ENCODE measurements at places on chromosomes 11 and 22.

DNA sequence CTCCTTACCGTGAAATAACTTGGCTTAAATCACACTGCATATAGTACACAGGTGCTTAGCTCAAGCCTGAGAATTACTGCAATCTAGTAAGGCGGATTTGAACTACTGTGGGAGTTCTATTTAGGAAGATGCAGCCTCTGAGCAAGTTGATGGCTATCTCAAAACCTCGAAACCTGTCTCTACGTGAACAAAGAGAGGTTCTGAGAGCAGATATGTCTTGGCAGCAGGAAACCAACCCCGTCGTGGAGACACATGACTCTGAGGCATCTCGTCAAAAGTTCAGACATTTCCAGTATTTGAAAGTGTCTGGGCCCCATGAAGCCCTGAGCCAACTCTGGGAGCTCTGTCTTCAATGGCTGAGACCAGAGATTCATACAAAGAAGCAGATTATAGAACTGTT is 5.9 kb downstream of the ZNF215 start:
- no peak for DNase-seq

- peak; percentile 52 for DNase-seq
Measured at GRCh38 chr11:132123854-132124835, 753.7 kb downstream of the NTM start.

GRCh38 chr22:46069521-46070214 is 80.7 kb upstream of the PPARA start:
- no peak for DNase-seq

GRCh38 chr11:123560006-123560405 is 94.4 kb downstream of the SCN3B start:
- no peak for DNase-seq

DNA sequence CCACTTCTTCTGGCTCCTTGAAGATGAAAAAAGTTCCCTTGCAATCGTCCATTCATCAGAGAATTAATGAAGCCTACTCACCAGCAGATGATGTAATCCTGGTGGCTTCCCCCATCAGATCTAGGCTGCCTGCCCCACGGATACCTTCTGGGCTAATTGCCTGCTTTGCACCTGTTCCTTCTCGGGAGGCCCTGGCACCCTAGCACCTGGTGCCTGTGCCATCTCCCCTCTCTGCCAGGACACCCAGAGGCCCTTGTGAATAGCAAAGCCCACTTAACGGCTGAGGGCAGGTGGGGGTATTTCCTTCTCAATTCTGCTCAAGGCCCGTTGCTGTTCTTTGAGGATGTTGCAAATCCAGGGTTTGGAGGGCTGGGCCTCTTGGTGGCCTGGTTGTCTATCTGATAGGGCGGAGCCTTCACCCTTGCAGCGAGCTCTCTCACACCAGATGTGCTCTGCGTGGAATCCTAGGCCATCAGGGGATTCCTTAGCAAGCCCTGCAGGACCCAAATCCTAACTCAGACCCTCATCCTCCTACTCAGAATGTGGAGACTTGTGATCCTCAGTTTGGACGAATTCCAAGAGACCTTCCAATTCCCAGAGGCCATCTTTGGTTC is at the start of gene LMO2:
Gene LMO2, minus strand, starts transcription at position 363 of the 614 bp plus-strand sequence. CDS start 22,360 bp downstream, outside the sequence.
- DNase-seq = no peak

- no peak for DNase-seq
Measured at GRCh38 chr11:4887591-4887990, 5.9 kb downstream of the OR51T1 start.

DNA sequence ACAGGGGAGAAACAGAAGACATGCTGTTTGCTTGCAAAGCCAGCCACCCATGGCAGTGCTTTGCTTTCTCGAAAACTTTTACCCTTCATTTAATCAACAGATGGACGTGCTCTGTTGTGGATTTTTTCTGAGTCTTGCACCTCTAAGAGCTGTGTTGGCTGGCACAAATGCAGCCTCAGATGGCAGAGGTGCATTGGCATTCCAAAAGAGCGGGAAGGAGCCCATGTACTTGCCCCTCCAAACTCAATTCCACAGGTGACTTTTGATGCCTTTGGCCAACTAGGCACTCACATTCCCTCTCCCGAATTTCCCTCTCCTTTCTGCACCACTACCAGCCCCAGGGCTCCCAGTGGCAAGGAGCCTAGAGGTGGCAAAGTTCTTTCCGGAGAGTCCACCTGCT is 1.2 kb downstream of the KIRREL3 start:
- DNase-seq = no peak

DNA sequence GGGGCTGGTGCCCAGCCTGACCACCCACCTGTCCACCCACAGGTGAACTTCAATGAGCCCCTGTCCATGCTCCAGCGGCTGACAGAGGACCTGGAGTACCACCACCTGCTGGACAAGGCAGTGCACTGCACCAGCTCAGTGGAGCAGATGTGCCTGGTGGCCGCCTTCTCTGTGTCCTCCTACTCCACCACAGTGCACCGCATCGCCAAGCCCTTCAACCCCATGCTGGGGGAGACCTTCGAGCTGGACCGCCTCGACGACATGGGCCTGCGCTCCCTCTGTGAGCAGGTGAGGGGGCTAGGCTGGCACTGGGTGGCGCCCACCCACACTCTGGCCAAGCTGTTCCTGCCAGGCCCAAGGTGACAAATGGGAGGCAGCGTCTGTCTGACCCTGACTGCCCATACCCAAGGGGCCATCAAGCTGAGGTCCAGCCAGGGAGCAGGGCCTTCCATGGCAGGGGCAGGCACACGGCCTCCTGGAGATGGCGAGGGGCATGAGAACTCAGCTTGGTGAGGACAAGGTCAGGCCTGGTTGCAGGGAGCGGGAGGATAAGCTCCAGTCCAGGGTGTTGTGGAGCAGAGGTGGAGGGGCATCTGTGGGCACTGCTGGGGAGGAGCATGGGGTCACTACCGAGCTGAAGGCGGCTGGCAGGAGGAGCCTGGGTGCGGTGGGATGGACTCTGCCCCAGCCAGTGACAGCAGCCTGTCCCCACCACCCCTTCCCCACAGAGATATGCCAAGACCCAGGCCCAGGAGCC is 77.7 kb downstream of the MORC2 start:
- DNase-seq = peak; percentile 12

DNA sequence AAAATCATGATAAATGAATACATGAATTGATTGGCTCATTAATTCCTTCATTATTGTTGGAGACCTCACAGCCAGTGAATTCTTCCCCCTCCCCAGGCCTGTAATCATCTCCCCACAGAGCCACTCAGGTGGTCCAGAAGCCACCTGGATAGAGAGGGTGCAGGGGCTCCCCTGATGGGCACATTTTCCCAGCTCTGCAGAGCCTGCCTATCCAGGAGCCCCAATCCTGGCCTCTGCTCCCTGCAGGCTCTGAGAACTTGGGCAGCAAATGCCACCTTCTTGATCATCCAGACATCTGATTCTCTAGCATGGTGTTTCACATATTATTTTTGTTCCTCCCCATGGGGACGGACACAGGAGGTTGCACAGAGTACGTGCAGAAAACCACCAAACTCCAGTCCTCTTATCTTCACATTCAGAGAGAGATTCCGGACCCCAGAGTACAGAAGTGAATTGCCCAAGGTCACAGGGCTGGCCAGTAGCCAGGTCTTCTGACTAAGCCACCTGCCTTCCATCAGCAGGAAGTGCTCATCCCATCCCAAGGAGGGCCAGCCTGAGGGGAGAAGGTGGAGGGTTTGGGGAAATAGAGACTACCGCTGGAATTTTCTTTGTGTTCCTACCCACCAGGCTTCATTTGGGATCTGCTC is 348.0 kb downstream of the BUD13 start:
- no peak for DNase-seq

DNA sequence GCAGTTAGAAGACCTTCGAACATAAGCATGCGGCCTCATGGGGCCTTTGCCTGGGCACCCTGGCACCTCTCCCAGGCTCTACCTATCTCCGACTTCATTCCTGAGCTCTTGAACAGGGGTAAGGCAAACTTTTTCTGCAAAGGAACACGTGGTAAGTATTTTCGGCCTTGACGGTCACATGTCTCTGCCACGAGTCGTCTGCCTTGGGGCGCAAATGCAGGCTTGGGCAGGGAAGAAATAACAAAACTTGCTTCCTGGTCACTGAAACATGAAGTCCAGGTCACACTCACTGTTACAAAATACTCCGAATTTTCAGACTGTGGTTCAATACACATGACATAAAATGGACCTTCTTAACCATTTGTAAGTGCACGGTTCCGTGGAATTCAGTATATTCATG is 3.4 kb upstream of the ASCL2 start:
- no peak for DNase-seq

DNA sequence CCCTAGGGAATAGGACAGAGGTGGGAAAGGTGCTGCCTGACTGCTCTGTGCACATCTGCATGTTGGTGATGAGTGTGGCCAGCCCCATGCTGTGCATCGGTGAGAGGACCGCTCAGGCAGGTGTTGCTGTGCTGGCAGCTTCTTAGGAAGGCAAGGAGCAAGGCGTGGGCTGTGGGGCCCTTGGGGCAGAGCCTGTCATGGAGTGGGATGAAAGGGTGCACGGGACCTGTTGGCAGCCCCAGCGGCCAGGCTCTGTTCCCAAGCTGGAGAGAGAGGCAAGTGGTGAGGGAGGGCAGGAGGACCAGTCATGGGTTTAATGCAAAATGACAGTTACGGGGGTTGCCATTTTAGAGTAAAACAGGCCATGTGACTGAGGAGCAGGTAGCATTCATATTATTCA is 78.3 kb downstream of the ZBTB16 start:
- DNase-seq = no peak

- DNase-seq = no peak
Measured at GRCh38 chr11:66715346-66716085, 13.5 kb downstream of the SPTBN2 start.

GRCh38 chr11:32259641-32260081 is 168.8 kb downstream of the RCN1 start:
- peak; percentile 83 for DNase-seq

- no peak for DNase-seq
Measured at GRCh38 chr22:38955250-38955905, 2.0 kb upstream of the APOBEC3A start.

DNA sequence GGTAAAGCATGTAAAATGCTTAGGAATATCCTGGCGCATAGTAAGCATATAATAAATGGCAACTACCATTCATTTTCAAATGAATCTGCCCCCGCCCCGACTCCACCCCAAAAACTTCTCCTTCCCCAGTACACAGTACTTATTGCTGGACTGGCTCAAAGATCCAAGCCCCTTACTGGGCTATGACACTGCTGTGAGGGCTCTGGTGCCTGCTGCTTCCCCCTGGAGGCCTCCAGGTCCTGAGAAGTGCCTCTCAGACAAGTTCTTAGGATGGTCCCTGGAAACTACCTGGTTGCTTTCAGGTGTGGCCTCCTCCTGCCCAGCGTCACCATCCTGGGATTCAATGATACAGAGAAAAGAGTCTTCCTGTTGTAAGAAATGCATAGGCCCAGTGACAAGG is 190.6 kb upstream of the NTM start:
- no peak for DNase-seq

- peak; percentile 65 for DNase-seq
Measured at GRCh38 chr11:45021692-45022141, 71.0 kb upstream of the TP53I11 start.

- no peak for DNase-seq
Measured at GRCh38 chr22:47839595-47840227, 1077.3 kb downstream of the TBC1D22A start.

DNA sequence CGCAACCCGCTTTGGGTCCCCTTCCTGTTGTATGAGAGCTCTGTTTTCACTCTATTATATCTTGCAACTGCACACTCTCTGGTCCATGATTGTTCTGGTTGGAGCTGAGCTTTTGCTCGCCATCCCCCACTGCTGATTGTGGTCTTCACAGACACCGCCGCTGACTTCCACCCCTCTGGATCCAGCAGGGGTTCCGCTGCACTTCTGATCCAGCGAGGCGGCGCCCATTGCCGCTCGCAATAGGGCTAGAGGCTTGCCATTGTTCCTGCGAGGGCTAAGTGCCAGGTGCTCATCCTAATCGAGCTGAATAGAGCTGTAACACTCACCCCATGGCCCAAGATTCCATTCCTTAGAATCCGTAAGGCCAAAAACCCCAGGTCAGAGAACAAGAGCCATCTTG is 1905.8 kb upstream of the RAG2 start:
- no peak for DNase-seq

GRCh38 chr22:11629661-11630385 is 3898.2 kb upstream of the OR11H1 start:
- no peak for DNase-seq

GRCh38 chr11:94800414-94800813 is 32.3 kb downstream of the AMOTL1 start:
- DNase-seq = no peak

DNA sequence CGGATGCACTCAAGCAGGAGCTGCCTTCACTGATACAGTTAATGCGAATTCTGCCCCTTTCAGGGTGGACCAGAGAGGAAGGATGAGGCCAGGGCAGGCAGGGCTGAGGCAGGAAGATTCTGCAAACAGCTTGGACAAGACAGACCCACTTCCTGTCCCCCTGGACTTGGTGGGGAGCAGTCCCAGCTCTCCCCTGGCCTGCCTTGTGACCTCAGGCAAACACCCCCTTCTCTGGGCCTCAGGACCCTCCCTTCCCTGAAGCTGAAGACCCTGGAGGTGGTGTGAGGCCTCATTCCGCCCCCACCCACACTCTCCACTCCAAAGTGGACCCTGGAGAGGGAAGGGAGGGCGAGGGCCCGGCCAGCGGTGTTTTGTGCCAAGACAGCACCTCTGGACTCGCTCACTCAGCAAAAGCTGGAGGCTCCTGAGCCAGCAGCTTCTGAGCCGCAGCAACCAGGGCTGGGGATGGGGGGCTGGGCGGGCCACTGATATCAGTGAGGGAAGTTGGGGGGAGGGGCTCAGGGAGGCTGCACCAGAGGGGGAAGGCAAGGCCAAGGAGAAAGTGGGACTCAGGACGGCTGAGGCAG is 8.5 kb downstream of the RAB3IL1 start:
- DNase-seq = peak; percentile 14

GRCh38 chr11:5227681-5228080 is 810 bp upstream of the HBB start:
- DNase-seq = no peak

DNA sequence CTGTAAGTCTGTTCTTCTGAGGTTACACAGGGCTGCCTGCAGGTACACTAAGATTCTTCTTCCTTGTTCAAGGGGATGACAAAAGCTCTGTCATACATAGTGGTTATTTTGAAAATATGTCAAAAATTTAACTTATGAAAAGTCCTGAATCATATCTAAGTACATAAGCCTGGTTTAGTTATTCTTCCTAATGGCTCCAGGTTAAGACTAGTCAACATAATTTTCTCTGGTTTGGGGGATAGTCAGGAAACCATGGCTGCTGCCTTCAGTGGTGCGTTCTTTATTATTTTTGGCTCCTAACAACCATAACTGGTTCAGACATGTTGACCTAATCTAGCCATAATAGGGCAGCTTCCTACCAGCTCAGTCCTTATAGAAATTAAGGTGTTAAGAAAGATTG is 257.4 kb upstream of the DDI1 start:
- DNase-seq = no peak

DNA sequence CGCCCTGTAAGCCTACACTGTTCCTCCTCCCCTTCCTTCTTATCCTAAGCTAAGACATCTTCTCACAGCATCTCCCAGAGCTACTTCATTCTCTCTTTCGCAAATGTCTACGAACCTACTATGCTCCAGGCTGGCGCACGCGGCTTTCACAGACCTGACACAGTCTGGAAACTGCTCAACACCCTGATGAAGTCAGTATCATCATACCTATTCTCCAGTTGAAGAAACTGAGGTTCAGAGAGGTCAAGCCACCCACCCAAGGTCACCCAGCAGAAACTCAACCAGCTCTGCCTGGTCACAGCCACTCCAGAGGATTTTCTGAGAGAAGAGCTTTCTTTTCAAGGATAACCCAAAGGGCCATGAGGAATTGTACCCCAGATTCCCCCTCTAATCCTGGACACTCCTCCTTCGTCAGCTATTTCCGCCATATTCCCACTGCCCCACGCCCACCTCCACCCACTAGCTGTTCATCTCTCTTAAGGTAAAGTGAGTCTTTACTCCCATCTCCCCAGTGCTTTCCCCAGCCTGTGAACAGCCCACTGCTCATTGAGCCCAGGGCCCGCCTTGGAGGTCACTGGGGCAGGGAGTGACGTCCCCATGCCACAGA is 1.8 kb downstream of the KCNJ4 start:
- DNase-seq = no peak
